ENCODE measurements at places on chromosomes 7 and 10.

DNA sequence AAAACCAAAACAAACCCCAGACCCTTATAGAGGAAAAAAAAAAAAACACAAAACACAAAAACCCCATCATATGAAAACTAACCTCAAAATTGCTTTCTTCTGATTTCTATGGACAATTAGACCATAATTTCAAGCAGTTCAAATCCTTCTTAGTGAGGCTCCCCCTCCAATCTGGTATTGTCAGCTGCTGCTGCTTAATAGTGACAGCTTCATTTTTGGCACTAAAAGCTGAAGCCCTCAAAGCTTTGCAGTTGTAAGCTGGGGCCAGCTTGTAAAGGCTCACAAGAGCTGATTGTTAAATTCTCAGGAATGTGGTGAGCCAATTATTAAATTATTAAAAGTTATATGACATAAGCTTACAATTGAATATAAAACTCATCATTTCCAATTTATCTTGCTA is 21.9 kb downstream of the ATXN7L1 start:
- DNase-seq: no peak

DNA sequence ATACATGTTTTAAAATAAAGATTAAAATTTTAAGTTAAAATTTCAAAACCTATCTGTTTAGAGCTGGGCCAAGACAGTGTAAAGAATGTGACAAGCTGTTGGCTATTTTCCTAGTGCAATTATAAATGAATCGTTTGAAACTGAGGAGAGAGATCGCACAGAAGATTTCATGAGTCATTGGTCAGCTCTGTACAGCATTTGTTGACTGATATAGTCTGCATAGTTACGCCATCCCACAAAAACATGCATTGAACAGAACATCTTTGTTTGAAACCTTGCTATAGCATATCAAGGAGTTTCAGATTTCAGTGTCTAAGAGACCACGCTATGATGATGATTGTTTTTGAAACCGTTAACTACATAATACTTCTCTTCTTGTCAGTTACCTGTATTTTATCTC is 1.3 kb upstream of the C10orf67 start:
- no peak for DNase-seq

DNA sequence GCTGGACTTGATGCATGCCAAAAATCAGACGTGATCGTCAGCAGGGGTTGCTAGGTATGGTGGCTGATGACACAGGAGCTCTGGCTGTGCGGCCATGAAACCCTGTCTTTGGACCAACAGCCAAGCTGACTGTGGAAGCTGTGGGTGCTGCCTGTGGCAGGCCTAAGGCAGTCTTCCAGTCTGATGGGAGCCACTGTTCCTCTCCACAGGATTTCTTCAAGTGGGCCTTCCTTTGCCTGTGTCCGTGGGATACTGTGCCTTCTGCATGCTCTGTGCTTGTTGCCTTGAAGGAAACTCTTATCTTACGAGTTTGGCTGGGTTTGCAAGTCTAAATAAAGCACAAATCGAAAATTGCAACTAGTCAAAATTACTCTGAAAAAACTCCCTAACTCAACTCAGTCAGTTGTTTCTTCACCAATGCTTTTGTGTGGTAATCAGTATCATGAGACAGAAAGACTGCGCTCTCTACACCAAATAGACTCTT is 101.9 kb upstream of the PDLIM1 start:
- DNase-seq: peak; percentile 47

- DNase-seq: no peak
These were observed 150.0 kb upstream of the IGFBP3 start for GRCh38 chr7:46071076-46071475.

DNA sequence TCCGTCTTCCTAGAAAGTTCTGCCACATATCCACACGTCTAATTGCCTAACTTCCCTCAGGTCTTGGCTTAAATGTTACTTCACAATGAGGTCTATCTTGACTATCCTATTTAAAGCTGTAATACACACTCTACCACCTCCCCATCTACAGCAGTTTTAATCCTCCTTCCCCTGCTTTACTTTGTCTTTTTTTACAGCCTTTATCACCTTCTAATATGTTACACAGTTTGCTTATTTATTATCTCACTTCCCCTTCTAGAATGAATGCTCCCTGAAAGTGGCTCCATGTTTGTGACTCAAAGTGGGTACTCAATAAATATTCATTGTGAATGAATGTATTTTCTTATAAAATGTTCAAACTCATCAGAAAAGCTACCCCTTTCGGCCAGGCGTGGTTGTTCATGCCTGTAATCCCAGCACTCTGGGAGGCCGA is 13.6 kb upstream of the MICU1 start:
- no peak for DNase-seq

DNA sequence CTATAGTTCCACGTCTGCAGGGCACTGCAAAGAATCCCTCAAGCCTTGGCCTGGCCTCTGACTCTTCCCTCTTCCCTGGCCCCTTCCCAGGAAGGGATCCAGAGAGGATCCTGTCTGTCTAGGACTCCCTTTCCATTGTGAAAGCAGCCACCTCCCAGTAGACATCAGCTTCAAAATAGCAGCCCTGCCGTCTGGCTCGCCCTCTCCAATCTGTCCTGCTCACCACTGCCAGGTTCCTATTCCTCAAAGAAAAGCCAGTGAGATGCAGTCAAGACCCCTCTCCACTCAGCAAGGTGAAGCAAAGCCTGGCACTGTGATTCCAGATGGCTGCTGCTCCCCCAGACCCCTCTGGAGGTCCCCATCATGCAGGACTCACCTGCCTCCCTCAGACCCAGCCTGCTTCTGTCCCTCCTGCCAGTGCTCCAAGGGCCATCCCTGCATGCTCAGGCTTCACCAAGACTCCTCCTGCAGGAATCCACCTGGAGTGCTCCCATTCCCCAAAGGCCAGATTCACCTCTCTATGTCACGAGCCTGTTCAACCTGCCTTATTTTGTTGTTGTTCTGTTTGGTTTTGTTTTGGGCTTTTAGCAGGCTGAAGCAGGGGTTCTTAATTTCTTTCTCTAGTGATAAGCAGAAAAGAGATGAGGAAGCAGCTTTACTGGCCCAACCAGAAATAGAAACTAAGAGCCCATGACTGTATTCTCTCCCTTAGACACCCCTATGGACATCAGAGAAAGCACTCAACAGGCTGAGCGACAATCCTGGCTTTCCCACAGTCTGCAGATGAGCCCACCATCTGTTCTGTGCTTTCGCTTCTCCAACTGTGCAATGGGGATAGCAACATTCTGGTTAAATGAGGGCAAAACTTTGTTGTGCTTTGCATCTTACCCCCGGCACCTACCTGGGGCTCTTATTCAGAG is 305.1 kb downstream of the GRID1 start:
- no peak for DNase-seq

DNA sequence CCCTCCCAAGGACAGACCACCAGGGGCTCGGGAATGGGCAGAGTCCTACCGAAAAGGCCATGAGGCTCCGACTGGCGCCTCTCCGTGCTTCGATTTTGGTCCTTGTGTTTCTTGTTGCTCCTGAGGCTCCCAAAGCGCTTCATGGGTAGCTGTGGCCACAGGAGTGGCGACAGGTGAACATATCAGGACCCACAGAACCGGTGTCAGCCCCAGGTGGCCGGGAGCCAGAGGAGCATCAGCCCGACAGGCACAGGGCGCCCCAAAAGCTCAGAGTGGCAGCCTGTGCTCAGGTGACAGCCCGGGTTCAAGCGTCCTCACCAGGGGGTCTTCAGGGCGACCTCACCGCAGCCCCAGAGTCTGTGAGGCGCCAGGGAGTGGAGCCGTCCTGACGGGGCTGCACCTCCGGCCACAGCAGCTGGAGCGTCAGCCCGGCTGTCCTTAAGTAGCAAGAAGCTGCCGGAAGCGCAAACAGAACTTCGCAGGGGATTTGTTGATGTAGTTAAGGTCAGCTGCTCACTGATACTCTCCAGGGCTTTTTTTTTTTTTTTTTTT is 141.0 kb downstream of the PRKAG2 start:
- DNase-seq: no peak

GRCh38 chr10:95467162-95467599 is 94.0 kb downstream of the SORBS1 start:
- no peak for DNase-seq

- no peak for DNase-seq
These were observed 977 bp downstream of the TMEM248 start for GRCh38 chr7:66921918-66922486.

- DNase-seq: no peak
These were observed 24.6 kb downstream of the H2AZ2 start for GRCh38 chr7:44823255-44823781.

- no peak for DNase-seq
These were observed 180.9 kb downstream of the JCAD start for GRCh38 chr10:29878492-29878891.

- no peak for DNase-seq
These were observed 393.1 kb downstream of the EXOC4 start for GRCh38 chr7:133645884-133646391.

GRCh38 chr10:36739884-36740445 is 385.4 kb upstream of the ANKRD30A start:
- DNase-seq: no peak

- no peak for DNase-seq
These were observed 34.7 kb upstream of the C10orf71 start for GRCh38 chr10:49264177-49264677.

DNA sequence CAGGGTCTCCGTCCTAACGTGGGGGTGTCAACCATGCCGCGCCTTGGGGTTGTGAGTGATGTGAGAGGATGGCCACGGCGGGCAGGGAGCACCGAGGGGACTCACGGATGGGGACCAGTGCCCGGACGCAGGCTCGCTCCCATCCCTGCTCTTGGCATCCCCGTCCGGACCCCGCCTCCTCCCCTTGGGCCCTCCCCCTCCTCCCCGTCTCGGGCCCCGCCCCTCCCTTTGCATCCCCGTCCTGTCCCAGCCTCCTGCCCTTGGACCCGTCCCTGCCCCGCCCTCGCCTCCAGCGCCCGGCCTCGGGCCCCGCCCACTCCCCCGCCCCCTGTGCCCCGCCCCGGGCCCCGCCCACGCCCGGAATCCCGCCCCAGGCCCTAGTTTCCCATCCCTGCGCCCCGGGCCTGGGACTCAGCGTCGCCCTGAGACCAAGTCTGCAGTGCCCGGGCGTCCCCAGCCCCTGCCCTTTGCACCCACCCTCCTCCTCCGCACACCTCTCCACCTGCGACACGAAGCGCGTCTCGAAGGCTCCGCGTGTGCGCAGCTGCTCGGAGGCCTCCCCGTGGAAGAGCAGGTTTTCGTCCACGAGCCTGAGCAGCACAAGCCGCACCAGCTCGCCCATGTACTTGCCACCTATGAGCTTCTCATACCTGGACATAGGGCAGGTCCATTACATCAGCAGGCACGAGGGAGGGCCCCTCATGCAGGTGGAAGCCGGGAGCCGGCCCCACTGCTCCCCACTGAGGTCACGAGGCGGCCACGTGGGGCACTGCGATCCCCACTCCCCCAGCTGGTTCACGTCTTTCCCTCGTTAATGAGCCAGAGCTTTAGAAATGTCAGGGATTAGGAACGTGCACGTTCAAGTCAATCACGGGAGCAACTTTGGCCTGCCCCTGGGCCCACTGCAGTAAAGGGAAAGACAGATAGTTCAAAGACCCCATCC is 5.1 kb upstream of the MYL7 start:
- peak; percentile 44 for DNase-seq

GRCh38 chr7:128891110-128891941 is 19.2 kb downstream of the KCP start:
- DNase-seq: no peak

- DNase-seq: no peak
These were observed 3.7 kb downstream of the PARD3 start for GRCh38 chr10:34811126-34811967.

- DNase-seq: no peak
These were observed 2.4 kb downstream of the PILRB start for GRCh38 chr7:100360135-100360854.

GRCh38 chr10:8318956-8319355 is 264.5 kb downstream of the GATA3 start:
- DNase-seq: no peak

DNA sequence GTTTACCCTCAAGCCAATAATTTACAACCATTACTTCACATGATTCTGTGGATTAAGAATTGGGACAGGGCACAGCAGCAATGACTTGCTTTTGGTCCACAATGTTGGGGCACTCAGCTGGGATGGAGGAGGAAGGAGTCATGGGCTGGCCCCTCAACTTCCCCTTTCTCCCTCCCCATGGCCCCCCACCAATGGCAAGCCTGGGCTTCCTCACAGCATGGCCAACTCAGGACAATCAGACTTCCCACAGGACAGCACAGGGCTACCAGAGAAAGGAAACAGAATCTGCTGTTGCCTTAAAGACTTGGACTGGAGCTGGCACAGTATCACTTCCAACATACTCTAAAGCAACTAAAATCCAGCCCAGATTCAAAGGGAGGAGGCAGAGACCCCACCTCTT is 160.7 kb downstream of the PTPN20 start:
- no peak for DNase-seq

DNA sequence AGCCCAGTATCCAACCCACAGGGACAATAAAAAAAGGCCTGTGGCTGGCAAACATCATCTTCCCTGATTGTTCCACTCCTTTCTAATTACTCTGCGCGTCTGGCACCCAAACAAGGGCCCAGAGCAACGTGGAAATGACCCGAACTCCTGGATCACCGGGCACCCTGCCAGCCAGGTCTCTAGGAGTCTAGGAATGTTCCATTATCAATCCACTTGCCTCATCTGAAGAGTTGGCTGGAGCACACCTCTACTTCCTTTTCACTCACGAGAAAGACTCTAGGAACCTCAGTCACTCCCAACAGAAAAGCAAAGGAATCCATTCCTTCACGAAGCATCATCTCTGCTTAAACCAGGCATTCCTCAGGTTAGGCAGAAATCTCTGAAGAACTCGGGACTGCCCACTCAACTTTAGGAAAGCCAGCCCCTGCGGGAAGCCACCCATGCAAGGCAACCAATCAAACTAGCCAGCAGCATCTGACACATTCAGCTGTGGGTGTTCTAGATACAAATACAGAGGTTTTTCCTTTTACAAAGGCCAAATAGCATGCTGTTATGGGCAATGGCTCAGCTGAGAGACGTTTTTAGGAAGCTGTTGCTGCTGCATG is 37.7 kb downstream of the ATXN7L1 start:
- DNase-seq: no peak

DNA sequence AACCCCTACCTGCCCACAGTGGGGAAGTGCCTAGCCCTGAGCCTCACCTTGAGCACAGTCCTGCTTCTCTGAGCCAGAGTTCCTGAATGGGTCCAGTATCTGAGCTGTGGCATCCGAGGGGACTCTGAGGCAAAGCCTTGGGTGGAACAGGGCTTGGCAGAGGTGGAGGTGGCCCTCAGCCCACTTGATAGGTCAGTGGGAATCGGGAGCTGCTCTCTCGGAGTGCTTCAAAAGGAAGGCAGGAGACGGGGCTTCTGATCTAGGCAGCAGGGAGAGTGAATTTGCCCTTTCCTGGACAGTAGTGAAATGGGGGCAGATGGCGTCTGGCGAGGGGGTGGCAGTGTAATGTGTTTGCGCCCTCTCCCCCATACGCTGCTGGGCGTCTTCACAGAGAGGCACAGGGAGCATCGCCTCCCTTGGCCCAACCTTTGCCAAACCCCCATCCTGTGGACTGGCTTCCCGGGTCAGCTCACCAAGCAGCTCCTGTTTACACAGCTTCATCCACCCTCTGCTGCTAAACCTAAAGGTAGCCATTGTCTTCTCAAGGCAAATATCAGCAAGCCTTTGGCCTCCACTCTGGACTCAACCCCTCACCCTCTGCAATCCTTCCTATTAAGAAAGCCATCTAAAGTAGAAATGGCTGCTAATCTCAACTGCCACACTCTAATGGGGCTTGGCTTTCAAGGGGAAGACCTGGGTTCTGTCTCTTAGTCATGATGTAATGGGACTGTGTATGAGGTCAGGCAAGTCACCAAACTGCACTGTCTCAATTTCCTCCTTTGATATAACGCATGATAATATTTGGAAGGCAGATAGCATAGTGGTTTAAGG is 21.1 kb upstream of the VDAC2 start:
- no peak for DNase-seq
